Activated CD4-positive, alpha-beta T cell treated with anti-CD3 and anti-CD28 coated beads, Interleukin-2, amount 50 U/mL, for 1 hour (primary cell): ENCODE measurements at places on chromosomes 2 and 18.
A peak's percentile ranks its signal among the peaks of the same experiment; 100 is the strongest.

DNA sequence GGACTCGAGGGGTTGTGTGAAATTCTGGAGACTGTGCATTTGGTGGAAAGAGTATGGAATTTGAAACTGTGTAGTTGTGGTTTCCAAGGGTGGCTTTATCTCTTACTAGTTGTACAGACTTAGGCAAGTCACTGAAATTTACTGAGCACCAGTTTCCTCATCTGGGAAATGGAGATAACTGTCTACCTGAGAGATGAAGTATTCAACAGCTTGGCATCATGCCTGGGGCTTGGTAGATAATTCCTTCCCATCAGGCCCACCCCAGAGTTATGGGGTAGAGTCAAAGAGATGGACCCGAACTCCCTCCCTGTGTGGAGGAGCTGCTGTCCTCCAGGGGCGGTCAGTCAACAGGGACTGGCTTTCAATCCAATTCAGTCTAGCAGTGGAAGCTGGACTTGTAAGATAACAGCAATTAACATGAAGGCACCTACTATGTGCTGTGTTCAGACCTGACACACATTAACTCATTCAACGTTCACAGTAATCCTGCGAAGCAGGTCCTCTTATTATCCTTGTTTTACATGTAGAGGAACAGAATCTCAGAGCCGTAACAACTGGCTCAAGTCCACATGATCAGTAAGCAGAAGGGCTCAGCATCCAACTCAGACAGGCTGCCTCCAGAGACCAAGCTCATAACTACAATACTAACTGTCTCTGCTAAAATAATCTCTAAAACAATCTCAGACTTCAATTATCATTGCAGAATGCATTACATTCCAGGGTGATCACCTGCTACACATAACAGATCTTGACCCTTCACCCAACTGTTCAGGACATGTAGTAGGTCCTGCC is 432.1 kb downstream of the LPIN1 start:
- DNase-seq, result no peak

DNA sequence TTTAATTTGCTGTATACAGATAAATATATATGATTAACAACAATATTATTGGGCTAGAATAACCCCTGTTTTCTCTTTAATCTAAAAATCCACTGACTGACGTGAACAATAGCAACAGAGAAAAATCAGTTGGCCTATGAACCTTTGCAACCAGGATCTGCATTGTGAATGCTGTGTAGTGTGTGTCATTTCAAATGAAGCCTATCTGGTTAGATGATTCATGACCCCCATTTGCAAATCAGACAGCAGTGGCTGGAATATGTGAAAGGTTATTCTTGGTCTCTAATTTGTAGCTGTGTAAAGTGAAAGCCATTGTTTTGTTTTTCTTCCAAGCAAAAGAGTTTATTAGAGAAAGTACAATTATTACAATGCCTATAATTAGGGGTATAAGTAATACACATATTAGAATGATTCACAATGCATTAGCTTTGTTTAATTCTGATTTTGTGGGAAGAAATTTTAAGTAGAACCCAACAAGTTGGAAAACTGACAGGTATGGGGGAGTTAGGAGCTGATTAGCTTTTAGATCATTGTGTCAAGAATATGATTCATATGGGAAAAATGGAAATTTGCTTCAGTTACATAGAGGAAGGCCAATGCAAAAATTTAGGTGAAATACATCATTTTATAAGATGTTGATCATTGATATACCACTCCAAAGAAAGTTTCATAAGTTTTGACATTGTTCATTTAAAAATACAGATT is 1362.2 kb upstream of the TMEFF2 start:
- DNase-seq, result no peak

DNA sequence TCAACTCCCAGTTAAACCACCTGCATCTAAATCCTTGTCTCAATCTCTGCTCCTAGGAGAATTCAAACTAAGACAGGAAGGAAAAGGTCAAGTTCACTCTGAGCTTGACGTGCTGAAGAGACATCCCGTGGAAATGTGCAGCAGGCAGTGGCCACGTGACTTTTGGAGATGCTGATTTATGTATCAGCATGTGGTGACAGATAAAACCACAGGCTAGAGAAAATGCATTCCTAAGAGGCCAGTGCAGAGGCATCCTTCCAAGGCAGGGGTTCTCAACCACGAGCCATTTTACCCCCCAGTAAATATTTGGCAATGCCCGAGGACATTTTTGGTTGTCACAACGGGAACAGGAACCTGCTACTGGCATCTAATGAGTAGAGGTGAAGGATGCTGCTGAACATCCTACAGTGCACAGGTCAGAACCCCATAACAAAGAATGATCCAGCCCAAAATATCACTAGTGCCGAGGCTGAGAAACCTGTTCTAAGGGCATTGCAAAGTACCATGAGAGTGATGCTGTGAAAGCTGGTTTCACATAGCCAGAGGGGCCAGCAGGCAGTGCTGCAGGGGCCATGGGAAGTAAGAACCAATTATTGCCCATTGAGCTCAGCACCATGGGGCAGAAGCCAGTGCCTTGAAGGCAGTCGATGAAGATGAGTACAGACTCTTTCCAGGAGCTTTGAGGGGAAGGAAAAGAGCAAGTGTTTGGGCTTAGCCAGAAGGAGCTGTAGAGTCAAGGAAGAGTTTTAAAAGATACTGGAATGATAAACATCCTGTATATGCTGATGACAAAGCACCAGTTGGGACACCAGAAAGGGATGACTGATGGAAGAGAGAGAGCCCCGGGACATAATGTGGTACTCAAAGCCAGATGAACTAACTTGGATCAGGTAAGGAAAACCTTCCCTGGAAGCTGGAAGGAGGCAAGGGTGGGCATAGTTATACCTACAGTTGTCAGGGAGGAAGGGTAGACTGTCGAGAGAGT is 174.6 kb downstream of the HAUS1 start:
- DNase-seq, result no peak

DNA sequence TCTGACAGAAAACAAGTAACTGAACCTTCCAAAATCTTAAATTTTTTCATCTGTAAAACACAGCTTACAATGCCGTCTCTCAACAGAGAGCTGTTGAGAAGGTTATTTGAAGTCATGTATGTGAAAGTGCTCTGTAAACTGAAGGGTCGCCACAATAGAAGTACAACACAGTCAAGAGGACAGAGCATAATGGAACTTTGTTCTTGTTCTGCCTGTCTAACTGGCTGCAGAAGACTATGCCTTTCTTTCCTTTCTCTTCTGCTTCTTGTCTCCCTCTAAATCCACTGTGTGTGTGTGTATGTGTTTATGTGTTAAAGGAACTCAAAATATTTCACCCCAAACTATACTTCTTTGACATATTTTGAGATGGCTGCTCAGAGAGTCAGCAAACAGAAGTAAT is 365.8 kb upstream of the RND3 start:
- DNase-seq, result no peak

- no peak for DNase-seq
Measured at GRCh38 chr2:127634626-127635379, 11.2 kb upstream of the GPR17 start.

DNA sequence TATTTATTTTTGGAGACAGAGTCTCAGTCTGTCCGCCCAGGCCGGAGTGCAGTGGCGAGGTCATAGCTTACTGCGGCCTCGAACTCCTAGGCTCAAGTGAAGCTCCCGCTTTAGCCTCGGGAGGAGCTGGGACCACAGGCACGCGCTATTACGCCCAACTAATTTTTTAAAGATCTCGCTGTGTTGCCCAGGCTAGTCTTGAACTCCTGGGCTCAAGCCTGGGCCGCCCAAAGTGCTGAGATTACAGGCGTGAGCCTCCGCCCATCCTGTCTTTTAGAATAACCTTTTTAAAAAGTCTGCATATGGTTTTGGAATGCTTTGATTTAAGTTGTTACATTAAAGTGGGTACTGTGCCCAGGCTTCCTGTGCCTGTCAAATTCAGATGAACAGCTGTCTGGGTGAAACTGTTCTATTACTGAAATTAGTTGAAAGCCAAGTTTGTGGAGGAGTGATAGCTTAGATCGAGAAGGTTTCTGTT is 944 bp downstream of the RAB3GAP1 start:
- peak; percentile 6 for DNase-seq

GRCh38 chr2:127208313-127208712 is 11.8 kb downstream of the CYP27C1 start:
- DNase-seq, result no peak

DNA sequence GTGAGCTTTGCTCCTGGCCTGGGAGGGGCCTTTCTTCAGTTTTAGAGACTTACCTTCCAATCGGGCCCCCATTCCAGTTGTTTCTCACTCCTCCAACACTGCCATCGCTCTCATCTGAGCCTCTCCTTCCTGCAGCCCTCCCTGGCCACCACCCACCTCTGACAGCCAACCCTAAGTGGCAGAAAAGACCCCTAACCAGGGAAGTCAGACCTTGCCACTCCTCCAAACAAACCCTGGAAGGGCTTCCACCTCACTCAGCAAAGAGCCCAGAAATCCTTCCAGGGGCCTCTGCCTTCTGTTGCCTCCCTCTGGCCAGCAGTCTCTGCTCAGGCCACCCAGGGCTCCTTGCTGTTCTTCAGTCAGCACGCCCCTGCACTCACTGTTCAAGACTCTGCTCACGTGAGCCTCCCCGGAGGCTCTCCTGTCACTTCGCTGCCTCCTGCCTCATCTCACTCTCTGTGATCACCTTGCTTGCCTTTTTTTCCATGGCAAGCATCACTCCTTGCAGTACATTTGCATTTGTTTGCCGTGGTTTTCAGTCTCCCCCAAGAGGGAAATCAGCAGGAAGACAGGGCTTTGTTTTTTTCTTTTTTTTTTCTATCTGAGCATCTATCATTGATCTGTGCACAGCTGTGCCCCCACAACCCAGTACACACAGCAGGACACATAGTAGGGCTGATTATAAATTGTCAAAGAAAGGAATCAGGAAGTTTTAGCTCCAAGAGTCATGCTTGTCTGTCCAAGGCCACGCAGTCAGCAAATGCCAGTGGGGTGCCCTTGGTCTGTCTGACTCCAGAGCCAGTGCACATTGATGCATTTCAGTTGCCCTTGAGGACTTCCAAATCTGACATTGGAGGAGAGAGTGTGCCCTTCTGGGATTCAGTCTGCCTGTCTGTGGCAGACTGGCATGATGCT is 83.9 kb downstream of the INHBB start:
- no peak for DNase-seq

GRCh38 chr2:168518555-168519066 is 62.5 kb downstream of the CERS6 start:
- no peak for DNase-seq

DNA sequence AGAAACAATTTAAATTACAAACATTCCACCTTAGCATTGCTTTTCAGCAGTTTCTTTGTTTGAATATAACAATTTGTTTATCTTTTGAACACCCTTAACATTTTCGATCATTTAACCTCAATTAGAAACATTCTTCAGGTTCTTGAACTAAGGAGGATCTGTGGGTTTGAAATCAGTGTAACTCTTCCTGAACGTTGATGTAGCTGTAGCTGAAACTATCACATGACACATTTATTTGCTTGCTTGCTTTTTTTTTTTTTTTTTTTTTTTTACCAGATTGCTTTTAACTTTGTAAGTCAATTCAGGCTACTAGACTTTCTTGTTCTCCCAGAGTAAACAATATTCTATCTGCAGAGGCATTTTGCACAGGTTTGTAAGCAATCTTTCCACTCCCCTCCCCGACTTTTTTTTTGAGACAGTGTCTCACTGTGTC is 47.6 kb downstream of the GPD2 start:
- no peak for DNase-seq

DNA sequence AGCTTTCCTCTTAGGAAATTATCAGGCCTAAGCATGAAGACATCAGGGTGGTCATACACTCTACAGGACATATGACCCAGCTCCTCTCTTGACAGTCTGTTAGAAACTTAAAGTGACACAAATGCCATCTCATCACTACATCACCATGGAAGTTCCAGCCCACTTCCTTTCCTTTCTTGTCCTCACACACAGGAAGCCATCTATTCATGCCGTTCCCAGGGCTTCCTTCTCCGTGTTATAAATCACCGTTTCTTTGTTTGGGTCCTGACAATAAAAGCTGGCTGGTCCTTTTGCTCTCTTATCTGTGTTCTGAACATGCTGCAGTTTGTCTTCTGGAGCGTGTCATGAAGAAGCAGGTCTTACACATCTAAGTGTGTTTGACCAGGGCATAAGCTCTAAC is 692.1 kb upstream of the CELF4 start:
- DNase-seq, result no peak

- DNase-seq, result no peak
Measured at GRCh38 chr2:58407487-58407886, 166.4 kb upstream of the FANCL start.

- no peak for DNase-seq
Measured at GRCh38 chr2:62178741-62179271, 17.1 kb upstream of the B3GNT2 start.

DNA sequence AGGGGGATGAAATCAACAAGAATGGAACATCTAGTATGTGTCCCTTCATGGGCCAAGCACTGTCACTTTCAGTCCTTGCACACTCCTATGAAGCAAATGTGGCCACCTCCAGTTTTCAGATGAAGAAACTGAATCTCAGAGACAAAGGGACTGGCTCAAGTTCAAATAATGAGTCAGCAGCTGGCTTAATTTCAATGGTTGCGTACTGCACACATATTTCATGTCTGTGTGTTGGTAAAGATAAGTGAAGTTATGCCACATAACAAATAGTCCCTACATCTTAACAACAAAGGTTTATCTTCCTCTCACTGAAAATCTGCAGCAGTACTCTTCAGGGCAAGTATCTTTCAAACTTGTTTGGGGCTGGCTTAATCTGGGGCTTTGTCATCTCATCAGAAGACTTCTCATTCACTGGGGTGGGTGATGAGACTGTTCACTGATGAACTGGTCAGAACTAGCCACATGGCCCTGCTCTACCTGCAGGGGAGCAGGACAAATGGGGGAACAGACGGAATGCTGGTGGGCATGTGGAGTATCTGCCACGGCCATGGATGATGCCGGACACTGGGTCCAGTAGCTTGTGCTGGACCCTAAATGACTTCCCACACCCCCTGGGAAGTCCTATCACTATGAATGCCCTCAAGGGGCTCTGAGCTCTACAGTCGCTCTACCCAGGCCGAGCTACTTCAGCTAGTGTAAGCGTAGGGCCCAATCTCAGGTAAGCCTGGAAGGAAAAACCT is 263.2 kb downstream of the CYP26B1 start:
- no peak for DNase-seq

DNA sequence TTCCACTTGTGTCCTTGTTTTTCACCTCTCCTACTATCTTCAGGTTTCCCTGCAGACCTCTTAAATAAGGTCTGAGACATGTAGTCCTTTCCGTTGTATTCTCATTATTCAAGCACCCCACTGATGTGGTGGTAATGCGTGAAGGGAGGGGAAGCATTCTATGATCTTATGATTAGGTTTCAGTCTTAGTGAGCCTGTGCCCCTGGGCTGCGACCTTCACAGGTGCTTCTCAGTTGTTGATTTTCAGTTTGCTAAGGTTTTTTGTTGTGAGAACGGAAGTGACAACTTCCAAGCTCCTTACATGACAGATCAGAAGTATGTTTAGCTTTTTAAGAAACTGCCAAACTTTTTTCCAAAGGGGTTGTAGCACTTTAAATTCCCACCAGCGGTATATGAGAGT is 41.3 kb downstream of the VPS54 start:
- peak; percentile 8 for DNase-seq

DNA sequence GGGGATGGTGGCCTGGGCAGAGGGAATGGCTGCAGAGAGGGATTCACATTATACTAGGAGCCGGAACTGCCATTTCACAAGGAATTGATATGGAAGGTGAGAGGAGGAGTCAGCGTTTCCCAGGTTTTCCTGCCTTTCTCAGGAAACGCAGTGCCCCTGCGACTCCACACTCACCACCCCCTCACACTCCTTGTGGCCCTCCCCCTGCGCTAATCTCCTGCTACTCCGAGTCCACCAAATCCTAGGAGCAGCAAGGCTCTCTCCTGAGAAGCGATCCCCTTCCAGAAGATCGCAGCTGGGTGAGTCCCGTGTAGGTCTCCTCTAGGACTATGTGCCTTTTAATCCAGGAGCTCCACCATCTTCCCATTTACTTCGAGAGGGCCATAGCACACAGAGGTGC is 140.6 kb downstream of the VAPA start:
- DNase-seq, result no peak

- no peak for DNase-seq
Measured at GRCh38 chr2:127413782-127414637, 4.2 kb upstream of the PROC start.
